Stomach (tissue), 19 donors: ENCODE measurements at places on chromosomes 2 and 18. TPM values are rescaled to one million over a fixed set of nuclear protein-coding genes. Genes with fewer than 3 reads are reported as not detected.
A peak's percentile ranks its signal among the peaks of the same experiment; 100 is the strongest.

Gene CMPK2
- 8.3 TPM for total RNA-seq

Gene UPP2
- total RNA-seq: not detected

GRCh38 chr18:50674307-50674980, 114.6 kb downstream of the MAPK4 start:
- DNase-seq: no peak

DNA sequence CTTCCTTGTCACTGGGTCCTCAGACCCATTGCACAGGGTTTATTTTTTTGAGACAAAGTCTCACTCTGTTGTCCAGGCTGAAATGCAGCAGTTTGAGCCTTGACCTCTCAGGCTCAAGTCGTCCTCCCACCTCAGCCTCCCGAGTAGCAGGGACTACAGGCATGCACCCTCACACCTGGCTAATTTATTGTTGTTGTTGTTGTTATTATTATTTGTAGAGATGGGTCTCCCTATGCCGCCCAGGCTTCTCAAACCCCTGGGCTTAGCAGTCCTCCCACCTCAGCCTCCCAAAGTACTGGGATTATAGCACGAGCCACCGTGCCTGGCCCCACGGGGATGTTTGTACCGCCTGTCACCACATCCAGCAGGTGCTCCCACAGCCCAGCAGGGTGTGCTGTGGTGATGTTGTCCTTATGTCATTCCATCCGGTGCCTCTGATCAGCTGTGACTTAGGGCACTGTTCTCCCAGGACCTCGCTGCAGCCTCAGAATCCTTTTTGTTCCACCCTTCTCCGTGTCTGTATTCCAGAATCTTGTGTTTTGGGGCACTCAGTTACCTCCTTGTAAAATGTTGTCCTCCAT, 182.3 kb downstream of the INO80D start:
- peak; percentile 46 for DNase-seq

Gene PDK1
- 133 TPM for total RNA-seq

- no peak for DNase-seq
Measured at GRCh38 chr2:197926673-197927072, 122.3 kb downstream of the PLCL1 start.

Gene CLASP1
- total RNA-seq: 8.1 TPM

DNA sequence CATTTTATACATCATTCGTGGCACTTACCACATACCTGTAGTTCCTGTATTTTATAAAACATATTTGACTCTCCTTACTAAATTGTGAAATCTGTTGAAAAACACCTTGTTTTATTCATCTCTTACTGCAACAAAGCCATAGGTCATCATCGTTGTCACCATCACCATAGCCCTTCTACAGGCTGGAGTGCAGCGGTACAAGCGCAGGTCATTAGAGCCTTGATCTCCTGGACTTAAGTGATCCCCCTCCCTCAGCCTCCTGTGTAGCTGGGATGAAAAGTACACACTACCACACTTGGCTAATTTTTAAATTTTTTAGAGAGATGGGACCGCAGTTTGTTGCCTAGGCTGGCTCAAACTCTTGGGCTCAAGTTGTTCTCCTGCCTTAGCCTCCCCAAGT, 184.2 kb downstream of the PHLPP1 start:
- no peak for DNase-seq

Gene ZSWIM2
- not detected for total RNA-seq

DNA sequence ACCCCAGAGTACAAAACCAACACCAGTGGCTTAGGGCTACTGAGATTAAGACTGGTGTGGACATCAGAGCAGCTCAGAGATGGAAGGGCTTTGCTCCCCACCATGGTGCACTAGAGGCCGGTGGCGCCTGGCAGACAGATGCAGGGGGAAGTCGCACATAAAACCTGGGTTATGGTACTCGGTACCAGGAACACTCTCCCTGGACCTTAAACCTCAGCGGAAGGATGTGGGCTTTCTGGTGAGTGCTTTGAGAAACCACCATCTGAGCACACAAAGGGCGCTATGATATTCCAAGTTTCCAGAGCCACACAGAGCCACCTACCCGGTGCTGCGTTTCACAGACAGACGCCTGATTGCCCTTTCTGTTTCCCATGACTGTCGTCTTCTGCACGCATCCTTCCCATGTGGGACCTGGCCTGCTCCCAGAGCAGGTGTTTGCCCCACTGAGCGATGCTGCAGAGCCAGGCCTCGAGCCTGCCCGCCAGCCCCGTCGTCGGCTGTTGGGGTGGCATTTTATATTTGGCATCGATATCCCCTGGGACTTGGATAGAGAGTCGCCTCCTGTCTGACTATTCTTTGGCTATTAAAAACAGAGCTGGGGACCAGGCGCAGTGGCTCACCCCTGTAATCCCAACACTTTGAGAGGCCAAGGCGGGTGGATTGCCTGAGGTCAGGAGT, 89.5 kb upstream of the ODC1 start:
- no peak for DNase-seq

Gene EFHD1
- 49.1 TPM for total RNA-seq

DNA sequence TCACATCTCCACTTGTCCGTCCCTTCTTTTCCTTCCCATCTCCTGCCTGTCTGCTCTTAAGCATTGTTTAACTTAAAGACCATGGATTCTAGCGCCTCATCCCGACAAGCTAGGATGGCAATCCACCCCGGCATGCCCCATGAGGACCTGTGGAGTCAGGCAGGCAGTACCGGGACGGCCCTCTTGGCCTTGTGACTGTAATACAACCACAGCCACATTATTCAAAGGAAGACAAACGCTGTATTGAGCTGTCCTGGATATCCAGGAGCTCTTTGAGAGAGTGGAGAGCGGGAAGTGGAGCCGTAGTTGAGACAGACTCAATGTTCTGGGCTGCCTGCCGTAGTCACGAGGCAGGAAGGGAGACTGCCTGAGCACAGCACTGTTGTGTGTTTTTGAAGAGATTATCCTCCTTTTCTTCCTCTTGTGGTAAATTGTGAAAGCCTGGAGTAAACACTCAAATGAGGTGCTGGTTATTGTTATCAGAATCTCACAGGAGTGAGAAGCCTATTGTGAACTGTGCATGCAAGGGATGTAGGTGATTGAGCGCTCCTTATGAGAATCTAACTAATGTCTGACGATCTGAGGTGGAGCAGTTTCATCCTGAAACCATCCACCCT, 929.8 kb upstream of the CNTNAP5 start:
- no peak for DNase-seq

DNA sequence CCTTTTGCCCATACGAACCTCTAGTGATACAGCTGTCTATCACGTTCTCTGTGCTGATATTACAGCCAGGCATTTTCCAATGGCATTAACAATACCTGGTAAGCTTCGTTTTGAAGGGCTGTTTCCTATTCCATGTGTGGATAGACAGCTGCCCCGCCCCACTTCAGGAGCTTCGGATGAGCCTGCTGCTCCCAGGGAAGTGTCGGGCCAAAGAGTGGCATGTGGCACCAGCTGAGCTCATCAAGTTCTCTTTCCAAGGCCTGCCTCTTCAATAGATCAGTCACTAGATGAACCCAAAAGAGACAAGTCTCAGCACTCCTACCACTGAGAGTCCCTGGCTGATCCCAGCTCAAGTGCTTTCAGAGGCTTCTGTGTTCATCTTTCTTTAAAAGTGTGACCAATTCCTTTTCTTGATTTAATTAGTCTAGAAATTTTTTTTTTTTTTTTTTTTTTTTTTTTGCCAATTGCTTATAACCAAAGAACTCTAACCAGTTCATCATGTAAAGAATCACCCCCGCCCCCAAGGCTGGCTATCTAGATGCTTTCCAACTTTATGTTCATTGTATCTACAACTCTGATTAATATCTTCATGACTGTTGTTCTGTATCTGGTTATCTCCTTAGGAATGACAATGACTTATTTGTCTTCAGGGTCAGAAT, 46.6 kb downstream of the HDAC4 start:
- no peak for DNase-seq

- no peak for DNase-seq
Measured at GRCh38 chr2:101534149-101534611, 59.3 kb upstream of the RFX8 start.

- no peak for DNase-seq
Measured at GRCh38 chr2:240166761-240167587, 26.5 kb upstream of the OTOS start.

Gene HOXD1
- total RNA-seq: not detected

DNA sequence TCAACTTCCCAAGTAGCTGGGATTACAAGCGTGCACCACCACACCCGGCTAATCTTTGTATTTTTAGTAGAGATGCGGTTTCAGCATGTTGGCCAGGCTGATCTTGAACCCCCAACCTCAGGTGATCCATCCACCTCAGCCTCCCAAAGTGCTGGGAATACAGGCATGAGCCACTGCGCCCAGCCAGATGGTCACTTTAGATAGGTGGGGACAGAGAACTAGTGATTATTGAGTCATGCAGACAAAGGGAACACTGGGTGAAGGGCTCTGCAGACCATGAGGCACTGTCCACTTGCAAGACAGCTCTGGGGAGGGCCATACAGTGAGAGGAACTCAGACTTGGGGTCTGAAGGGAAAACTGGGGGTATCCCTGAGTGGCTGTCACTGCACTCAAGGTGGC, 58.4 kb upstream of the POMC start:
- DNase-seq: no peak

Gene LRATD1
- 11.2 TPM for total RNA-seq

Gene REG3A
- total RNA-seq: not detected

Gene VWC2L
- not detected for total RNA-seq

DNA sequence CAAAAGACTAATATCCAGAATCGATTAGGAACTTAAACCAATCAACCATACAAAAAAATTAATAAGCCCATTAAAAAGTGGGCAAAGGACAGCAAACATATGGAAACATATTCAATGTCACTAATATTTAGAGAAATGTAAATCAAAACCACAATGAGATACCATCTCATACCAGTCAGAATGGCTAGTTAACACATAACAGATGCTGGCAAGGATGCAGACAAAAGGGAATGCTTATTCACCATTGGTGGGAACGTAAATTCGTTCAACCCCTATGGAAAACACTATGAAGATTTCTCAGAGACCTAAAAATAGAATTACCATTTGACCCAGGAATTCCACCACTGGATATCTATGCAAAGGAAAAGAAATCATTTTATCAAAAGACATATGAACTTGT, 468.2 kb upstream of the ST6GAL2 start:
- no peak for DNase-seq

DNA sequence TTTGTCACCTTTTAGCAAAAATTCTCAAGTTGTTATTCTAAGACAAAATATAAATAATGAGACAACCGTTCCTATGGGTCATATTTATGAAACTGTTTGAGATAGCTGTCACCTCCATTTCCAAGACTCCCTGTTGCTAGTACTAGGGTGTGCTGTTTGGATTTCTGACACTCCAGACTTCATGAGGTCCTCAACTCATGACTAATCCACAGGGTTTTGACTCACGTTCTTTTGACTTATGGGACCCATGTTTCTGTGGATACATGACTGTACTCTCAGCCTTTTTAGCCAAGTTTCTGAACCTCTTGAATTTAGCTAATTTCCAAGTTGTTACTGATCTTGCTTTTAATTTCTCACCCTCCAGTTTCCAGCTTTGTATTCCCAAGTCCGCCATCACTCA, 178.7 kb upstream of the FAM98A start:
- no peak for DNase-seq

DNA sequence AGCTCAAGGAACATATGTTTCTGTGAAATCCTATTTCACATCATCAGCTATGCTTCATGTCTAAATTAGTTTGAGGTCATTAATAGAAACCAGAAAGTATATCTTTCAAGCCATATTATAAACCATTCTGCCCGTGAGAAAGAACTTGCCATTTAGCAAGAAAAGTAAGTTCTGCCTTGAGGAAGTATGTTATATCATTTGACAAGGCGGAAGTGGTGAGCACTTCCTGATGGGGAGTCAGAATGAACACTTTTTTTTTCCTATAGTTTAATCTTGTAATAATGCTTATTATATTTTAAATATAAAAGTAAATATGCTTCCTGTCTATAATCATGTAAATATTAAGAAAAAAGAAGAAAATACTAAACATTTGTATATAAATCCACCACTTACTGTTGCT, 39.3 kb upstream of the NRXN1 start:
- DNase-seq: no peak

DNA sequence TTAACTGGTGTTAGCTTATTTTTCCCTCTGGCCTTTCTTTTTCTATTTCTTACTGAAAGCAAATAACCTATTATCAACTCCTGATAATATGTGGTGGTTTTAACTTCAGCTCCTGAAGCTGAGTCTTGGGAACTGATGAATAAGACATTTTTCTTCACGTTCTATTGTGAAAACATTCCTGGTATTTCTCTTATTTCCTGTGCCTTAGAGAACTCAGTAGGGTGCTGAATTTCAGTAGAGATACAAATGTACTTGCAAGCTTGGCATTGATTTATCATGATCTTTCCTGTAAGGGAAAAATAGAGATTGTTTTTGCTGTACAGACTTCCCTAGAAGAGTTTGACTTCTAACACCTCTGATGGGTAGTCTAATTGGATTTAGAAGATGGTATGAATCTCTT, 52.8 kb upstream of the DCC start:
- DNase-seq: no peak

- no peak for DNase-seq
Measured at GRCh38 chr2:212752730-212753351, 214.2 kb upstream of the ERBB4 start.
